ENCODE measurements at places on chromosomes 13 and 19.

GRCh38 chr19:33376423-33376822 lies 2.9 kb downstream of the CEBPG start:
- no peaks in the 10 kb centered on the region for H3K27me3 ChIP-seq
- peaks cover 9% of the 10 kb centered on the region for H3K4me1 ChIP-seq
- H3K36me3 ChIP-seq, result peaks cover 8% of the 10 kb centered on the region
- no peak for DNase-seq

GRCh38 chr13:95679722-95680121 lies 2.8 kb downstream of the DNAJC3 start:
- DNase-seq, result no peak
- H3K4me3 ChIP-seq, result no peak overlapping the region
- no peaks in the 10 kb centered on the region for H3K36me3 ChIP-seq
- no peaks in the 10 kb centered on the region for H3K27me3 ChIP-seq
- no peaks in the 10 kb centered on the region for H3K4me1 ChIP-seq
- H3K27ac ChIP-seq, result no peak overlapping the region

GRCh38 chr19:37333457-37333856 lies 37.4 kb upstream of the ZNF527 start:
- H3K27me3 ChIP-seq, result no peaks in the 10 kb centered on the region
- H3K36me3 ChIP-seq, result no peaks in the 10 kb centered on the region
- H3K27ac ChIP-seq, result no peak overlapping the region
- no peak for DNase-seq

- peaks cover 98% of the 10 kb centered on the region for H3K36me3 ChIP-seq
- peaks cover 32% of the 10 kb centered on the region for H3K4me1 ChIP-seq
- no peaks in the 10 kb centered on the region for H3K27me3 ChIP-seq
- H3K4me3 ChIP-seq, result no peak overlapping the region
- DNase-seq, result no peak
These were observed 9.6 kb upstream of the PRKD2 start for GRCh38 chr19:46726551-46726950.

DNA sequence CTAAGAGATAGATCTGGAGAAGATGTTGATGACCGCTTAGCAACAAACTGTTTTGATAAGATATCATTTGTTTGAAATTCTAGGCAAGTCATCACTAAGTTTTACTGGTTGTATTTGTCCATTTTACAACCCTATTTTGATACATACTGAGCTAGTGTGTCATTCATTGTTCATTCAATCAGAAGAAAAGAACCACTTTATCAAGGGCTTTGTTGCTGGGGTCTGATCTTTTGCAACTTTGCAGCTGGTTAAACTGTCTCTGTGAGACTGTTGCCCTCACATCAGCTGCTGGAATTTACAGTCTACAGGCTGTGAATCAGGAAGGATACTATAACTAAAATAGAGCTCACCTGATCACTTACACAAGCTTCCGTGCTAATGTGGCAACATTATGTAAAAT lies 290.5 kb downstream of the RFC3 start:
- H3K27me3 ChIP-seq, result no peaks in the 10 kb centered on the region
- H3K27ac ChIP-seq, result no peak overlapping the region
- no peaks in the 10 kb centered on the region for H3K4me1 ChIP-seq
- DNase-seq, result no peak
- H3K4me3 ChIP-seq, result no peak overlapping the region

- no peak overlapping the region for H3K4me3 ChIP-seq
- no peak for DNase-seq
- H3K27me3 ChIP-seq, result no peaks in the 10 kb centered on the region
- H3K27ac ChIP-seq, result no peak overlapping the region
- H3K36me3 ChIP-seq, result no peaks in the 10 kb centered on the region
These were observed 22.3 kb downstream of the NLRP11 start for GRCh38 chr19:55809381-55810058.

DNA sequence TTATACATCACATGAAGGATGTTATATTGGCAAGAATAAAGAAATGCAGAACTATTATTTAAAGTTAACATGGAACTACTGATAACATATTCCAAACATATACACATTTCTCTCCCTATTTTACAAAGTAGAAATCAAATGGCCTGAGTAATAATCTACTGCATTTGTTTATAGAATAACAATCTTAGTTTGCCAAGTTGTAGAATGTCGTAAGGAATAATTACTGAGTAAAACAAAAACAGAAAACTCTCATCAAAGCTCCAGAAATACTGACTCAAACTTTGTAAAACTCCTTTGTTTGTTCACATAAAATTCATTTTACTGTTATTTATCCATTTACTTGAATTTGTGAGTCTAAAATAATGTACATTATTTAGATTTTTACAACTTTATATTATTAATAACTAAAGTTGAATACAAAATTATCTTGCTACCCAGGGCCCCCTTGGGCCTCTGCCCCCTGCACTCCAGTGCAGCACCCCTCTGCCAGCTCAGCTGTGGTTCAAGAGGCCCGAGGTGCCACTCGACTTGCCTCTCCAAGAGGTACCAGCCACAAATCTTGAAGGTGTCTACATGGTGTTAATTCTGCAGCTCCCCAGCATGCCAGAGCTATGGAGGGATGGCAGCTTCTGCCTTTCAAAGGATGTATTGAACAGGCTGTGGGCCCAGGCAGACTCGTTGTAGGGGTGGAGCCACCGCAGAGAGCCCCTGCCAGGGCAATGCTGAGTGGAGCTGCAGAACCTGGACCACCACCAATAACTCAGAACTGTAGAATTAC lies 2819.7 kb downstream of the PCDH9 start:
- no peak overlapping the region for H3K27ac ChIP-seq
- no peaks in the 10 kb centered on the region for H3K4me1 ChIP-seq
- no peaks in the 10 kb centered on the region for H3K27me3 ChIP-seq
- H3K4me3 ChIP-seq, result no peak overlapping the region

DNA sequence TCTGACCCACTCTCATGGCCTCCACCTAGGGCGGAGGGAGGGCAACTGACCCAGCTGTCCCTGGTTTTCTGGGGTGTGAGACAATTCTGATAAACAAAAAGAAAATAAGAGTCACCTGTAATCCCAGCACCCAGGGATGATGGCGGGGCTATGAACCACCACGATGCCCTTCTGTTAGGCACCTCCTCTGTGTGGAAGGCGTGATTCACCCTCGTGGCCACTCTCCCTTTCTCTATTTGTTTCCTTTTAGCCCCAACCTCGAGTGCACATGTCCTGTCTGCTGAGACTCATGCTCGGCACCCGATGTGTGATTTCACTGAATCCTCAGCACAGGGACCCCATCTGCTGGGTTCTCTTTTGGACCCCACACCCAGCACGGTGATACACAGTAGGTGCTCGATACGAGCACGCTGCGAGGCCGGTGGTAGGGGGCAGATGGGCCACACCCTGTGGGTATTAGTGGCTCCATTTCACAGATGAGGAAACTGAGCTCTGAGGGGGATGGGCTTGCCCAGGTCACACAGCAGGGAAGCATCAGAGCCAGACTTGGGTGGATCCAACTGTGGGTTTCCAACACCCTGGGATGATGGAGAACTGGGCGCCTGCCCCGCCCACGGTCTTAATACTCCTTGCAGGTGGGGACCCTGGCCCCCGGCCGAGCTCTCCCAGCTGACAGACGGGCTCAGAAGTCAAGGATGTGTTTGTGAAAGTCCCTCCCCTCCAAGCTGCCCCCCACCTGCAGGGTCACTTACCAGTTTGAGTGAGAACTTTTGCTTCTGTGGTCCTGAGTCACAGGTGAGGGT lies 24.9 kb downstream of the VRK3 start:
- H3K4me1 ChIP-seq, result no peaks in the 10 kb centered on the region
- H3K36me3 ChIP-seq, result peaks cover 76% of the 10 kb centered on the region
- no peaks in the 10 kb centered on the region for H3K27me3 ChIP-seq
- no peak for DNase-seq
- H3K4me3 ChIP-seq, result no peak overlapping the region

- no peaks in the 10 kb centered on the region for H3K4me1 ChIP-seq
- no peak overlapping the region for H3K27ac ChIP-seq
- no peaks in the 10 kb centered on the region for H3K36me3 ChIP-seq
- H3K27me3 ChIP-seq, result no peaks in the 10 kb centered on the region
- no peak for DNase-seq
- H3K4me3 ChIP-seq, result no peak overlapping the region
These were observed 725.2 kb upstream of the SLITRK1 start for GRCh38 chr13:84607261-84608013.

- H3K27ac ChIP-seq, result no peak overlapping the region
- no peak overlapping the region for H3K4me3 ChIP-seq
- no peak for DNase-seq
- H3K27me3 ChIP-seq, result no peaks in the 10 kb centered on the region
- H3K36me3 ChIP-seq, result no peaks in the 10 kb centered on the region
These were observed 466.4 kb upstream of the ARGLU1 start for GRCh38 chr13:107034236-107034872.

- no peak for DNase-seq
- H3K4me3 ChIP-seq, result no peak overlapping the region
- H3K27me3 ChIP-seq, result no peaks in the 10 kb centered on the region
- no peak overlapping the region for H3K27ac ChIP-seq
These were observed 146.3 kb downstream of the DCLK1 start for GRCh38 chr13:35984776-35985453.

- peaks cover 11% of the 10 kb centered on the region for H3K4me1 ChIP-seq
- no peaks in the 10 kb centered on the region for H3K36me3 ChIP-seq
- no peak for DNase-seq
- H3K4me3 ChIP-seq, result peak overlapping the region; percentile 42
- no peaks in the 10 kb centered on the region for H3K27me3 ChIP-seq
These were observed 983 bp downstream of the ZNF415 start for GRCh38 chr19:53131727-53132126.

GRCh38 chr13:48477191-48477855 lies 55.6 kb downstream of the RCBTB2 start:
- peaks cover 29% of the 10 kb centered on the region for H3K36me3 ChIP-seq
- H3K27me3 ChIP-seq, result no peaks in the 10 kb centered on the region
- H3K4me3 ChIP-seq, result no peak overlapping the region
- H3K27ac ChIP-seq, result no peak overlapping the region

DNA sequence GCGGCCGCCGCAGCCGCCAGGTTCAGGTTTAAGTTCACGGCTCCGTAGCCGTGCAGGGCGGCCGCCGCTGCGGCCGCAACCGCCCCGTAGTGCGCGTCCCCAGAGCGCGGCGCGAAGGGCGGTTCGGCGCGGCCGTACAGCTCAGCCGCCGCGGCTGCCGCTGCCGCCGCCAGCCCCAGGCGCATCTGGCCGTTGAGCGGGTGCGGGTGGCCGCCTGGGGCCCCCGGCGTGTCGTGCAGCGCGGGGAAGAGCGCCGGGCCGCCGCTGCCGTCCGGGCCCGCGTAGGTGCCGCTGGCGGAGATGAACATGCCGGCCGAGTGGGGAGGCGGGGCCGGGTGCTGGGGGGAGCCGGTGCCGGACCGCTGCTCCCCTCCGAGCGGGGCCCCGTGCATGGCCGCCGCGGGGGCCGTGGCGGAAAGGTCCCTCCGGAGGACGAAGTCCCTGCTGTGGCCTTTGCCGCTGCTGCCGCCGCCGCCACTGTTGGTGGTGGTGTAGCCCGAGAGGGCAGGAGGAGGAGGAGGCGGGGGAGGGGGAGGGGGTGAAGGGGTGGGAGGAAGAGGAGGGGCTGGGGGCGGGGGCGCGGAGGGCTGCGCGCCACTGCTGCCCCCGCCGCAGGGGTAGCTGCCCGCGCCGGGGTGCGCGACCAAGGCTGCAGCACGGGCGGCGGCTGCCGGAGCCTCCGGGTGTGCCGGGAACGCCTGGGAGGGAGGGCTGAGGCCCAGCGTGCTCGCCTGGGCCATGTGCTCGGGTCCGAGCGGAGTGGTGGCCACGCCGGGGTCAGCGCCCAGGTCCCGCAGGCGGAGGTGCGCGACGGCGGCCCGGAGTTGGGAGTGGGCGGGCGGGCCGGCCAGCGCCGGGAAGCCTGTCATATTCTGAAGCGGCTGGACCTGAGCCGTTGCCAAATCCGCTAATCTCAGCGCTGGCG lies 654 bp downstream of the ZIC5 start:
- peaks cover 11% of the 10 kb centered on the region for H3K4me1 ChIP-seq
- no peaks in the 10 kb centered on the region for H3K36me3 ChIP-seq
- H3K4me3 ChIP-seq, result no peak overlapping the region
- DNase-seq, result no peak
- no peak overlapping the region for H3K27ac ChIP-seq

DNA sequence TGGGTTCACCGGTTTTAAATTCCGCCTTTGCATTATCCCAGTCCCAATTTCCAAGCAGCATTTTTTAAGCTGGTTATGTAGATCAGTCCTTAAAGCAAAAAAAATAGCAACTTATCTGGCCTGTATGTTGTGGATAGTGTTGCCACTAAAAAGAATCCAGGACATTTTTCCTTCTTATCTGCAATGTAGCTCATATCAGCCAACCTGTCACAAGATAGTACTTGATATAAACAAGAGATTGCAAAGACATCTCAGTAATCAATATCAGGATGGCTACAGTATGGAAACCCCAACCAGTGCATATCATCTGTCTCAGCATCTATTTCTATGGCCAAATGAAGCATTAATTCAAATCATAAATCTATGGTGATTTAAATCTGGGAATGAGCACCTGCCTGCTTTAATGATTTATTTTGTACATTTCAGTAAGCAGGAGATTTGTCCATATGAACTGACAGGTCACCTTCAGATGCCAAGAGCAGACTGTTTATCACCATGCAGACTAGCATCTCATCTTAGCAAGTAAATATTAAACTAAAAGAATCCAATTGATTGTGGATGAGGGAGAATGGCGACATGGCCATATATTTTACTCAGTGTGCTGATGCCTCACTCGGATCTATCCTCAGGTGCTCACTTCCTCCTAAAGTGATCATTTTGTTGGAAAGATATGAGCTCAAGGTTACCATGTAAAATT lies 240.4 kb downstream of the DACH1 start:
- no peaks in the 10 kb centered on the region for H3K36me3 ChIP-seq
- DNase-seq, result no peak
- no peak overlapping the region for H3K27ac ChIP-seq
- no peak overlapping the region for H3K4me3 ChIP-seq

- no peaks in the 10 kb centered on the region for H3K27me3 ChIP-seq
- H3K27ac ChIP-seq, result no peak overlapping the region
- no peaks in the 10 kb centered on the region for H3K36me3 ChIP-seq
- no peak for DNase-seq
- H3K4me1 ChIP-seq, result peaks cover 6% of the 10 kb centered on the region
- no peak overlapping the region for H3K4me3 ChIP-seq
These were observed 20.9 kb upstream of the UBE2L5 start for GRCh38 chr13:30401347-30401746.

DNA sequence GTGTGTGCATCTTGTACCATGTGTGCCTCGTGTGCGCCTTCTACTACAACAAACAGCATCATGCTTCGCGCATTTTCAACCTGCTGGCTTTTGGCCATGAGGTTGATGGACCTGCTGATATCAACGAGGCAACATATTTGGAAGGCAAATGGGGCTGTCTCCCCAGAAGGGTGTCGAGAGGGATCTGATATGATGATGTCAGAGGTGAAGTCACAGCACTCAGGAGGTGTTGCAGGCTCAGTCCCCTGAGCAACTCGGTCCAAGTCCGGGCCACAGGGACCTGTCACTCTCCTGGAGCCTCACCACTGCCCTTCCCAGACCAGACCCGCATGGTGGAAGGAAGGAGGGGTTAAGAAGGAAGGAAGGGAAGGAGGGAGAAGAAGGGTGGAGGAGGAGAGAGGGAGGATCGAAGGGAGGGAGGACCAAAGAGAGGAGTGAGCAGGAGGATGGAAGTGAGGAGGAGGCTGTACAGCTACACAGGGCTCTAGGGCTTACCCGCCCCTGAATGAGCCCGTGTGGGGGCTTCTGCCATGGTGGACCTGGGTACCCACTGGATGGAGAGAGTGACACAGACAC lies 6.7 kb upstream of the C13orf46 start:
- H3K4me1 ChIP-seq, result no peaks in the 10 kb centered on the region
- H3K36me3 ChIP-seq, result peaks cover 42% of the 10 kb centered on the region
- no peak overlapping the region for H3K4me3 ChIP-seq
- no peaks in the 10 kb centered on the region for H3K27me3 ChIP-seq
- H3K27ac ChIP-seq, result no peak overlapping the region
